PC-9 (cell line): ENCODE measurements at places on chromosomes 6 and 20. TPM values are rescaled to one million over a fixed set of nuclear protein-coding genes. Genes with fewer than 3 reads are reported as not detected.

Gene ANGPT4
- not detected in 2 replicates for total RNA-seq

Gene PSORS1C2
- total RNA-seq, result not detected in 2 replicates

Gene DDAH2
- total RNA-seq, result 58.3 and 99.6 TPM in 2 replicates

GRCh38 chr6:48744948-48745347, 634.0 kb upstream of the PTCHD4 start:
- peak; percentile 59 for DNase-seq
- H3K4me3 ChIP-seq, result no peak overlapping the region
- H3K27me3 ChIP-seq, result no peaks in the 10 kb centered on the region
- H3K4me1 ChIP-seq, result peaks cover 25% of the 10 kb centered on the region
- H3K36me3 ChIP-seq, result no peaks in the 10 kb centered on the region

DNA sequence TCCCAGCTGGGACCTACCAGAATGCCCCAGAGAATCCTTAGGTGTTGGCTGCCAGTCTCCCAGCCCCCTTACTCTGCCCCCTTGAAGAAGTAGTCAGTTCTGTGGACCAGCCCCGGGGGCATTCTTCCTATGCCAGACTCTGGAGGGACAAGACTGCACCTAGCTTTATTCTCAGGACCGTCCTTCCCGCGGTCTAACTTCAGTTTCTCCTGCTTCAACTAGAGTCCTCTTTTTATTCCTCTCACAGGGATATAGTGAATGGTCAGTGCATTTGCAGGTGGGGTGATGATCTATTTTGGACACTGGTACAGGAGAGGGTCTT, 35.9 kb upstream of the MDFI start:
- H3K4me1 ChIP-seq, result no peaks in the 10 kb centered on the region
- no peak overlapping the region for H3K4me3 ChIP-seq
- no peak for DNase-seq
- no peak overlapping the region for H3K27ac ChIP-seq
- H3K36me3 ChIP-seq, result no peaks in the 10 kb centered on the region
- H3K27me3 ChIP-seq, result no peaks in the 10 kb centered on the region

Gene POM121L2
- 0.26 TPM in 1 of 2 replicates, not detected in the other for total RNA-seq

Gene TNXB
- 15.1 and 22.1 TPM in 2 replicates for total RNA-seq

Gene PRKN
- not detected in 2 replicates for total RNA-seq

DNA sequence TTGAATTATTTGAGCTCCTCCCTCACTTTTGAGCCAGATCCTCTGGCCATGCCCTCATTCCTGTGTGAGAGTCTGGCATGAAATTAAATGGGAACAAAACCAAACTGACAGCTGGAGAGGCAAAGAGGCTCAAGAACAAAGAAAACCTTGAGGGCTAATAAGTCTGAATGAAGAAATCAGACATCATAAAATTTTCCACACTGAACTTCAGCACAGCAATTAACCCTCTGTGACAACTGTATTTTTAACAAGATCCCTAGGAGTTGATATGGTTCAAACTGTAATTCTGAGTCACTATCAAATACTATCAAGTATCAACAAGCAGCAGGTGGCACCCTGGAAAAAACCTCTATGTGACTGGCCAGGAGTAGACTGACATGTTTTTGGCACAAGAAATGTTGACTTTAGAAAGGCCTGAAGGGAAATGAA, 109.4 kb upstream of the EMILIN3 start:
- peak; percentile 34 for DNase-seq
- no peak overlapping the region for H3K4me3 ChIP-seq
- H3K36me3 ChIP-seq, result 0 out of 2 replicates have a peak, but pooled peaks cover 8% of the 10 kb centered on the region
- peak overlapping the region; percentile 15 for H3K27ac ChIP-seq
- no peaks in the 10 kb centered on the region for H3K27me3 ChIP-seq

Gene EEF1A2
- total RNA-seq, result 75.2 and 90.2 TPM in 2 replicates

DNA sequence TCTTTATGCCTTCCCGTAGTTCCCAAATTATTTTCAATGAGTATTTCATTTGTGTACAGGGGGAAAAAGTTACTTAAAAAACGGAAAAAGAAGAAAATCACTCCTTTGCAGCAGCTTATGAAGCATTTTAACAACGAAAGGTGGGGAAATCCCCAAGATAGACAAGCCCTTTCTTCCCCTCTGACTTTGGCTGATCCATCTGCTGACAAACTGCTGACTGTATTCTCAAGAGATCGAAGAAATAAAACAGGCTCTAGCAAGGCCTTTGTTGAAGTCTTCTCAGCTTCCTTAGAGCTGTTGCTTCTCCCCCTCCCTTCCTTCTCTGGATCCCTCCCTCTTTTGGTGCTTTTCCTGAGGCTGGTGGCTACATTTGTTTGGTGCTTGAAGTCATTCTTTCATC, 325.2 kb downstream of the NRN1 start:
- no peaks in the 10 kb centered on the region for H3K4me1 ChIP-seq
- no peak overlapping the region for H3K27ac ChIP-seq
- no peaks in the 10 kb centered on the region for H3K36me3 ChIP-seq
- DNase-seq, result no peak
- no peak overlapping the region for H3K4me3 ChIP-seq
